ENCODE measurements at places on chromosomes 16 and 17.

DNA sequence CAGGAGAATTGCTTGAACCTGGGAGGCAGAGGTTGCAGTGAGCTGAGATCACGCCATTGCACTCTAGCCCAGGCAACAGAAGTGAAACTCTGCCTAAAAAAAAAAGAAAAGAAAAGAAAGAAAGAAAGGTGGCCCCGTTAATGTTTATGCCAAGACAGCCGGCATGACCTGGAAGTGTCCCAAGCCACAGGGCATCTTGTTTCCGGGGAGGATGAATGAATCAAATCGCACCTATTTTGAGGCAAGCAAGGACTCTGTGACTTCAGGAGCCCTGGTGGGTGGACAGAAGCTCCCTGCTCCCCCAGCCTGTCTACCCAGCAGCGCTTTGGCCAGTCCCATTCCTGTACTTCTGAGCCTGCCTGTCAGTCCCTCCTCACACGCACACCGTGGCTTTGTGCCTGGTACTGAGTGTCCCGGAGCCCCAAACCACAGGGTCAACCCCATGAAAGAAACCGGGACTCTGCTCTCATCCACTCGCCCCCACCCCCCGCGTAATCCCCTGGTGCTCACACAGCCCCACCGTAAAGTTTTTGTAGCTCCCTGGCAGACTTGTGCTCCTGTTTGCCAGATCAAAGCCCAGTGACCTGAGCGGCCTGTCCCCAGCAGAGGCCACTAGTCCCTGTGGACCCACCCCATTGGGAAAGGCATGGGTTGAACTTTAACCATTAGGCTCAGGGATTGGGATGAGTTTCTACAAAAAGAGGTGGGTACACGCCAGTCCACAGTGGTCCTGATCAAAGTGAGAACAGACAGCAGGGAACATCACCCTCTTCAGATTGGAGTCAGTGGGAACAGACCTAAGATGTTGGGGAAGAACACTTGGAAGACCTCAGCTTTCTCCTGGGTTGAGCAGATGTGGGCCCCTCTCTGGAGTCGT is 19.3 kb downstream of the CD2BP2 start:
- DNase-seq: peak; percentile 31

DNA sequence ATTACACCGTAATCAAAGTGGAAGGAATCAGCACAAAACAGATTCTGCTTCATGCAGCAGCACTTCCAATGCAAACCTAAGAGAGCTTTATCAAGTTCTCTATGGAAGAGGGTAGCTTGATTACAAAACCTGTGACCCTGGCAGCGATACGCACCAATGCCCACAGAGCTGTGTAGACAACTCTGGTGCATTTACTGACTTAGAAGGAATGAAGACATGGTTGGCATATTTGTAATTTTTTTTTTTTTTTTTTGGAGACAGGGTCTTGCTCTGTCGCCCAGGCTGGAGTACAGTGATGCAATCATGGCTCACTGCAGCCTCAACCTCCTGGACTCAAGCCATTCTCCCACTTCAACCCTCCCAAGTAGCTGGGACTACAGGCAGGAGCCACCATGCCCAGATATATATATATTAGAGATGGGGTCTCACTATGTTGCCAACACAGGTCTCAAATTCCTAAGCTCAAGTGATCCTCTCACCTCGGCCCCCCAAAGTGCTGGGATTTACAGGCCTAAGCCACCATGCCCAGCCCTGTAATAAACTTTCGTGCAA is 49.4 kb downstream of the XPO6 start:
- DNase-seq: no peak

DNA sequence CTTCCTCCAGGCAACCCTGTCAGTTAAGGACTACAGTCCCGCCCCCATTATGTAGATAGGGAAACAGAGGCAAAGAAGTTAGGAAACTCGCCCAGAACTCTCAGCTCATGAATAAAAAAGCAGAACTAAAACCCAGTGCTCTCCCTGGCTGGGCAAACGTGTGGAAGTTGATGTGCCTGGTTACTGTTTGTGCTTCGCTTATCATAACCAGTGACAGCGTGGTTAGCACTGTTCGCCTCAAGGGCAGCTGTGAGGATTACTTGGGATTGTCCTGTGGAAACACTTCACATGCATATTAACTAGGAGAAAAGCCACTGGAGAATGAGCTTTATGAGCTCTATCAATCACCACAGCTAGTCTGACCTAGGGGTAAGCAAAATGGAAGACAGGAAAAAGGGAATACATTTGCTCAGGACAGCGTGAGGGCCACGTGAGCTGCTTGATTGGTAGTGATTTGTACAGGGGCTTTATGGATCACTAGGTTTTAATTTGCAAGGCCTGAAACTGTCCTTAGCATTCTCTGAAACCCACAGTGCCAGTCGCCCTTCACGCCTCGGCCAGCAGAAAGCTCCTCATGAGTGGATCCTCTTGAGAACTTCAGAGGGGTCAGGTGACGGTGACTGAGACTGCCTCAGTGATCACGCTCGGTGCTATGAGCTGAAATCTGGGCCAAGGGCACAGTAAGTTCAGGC is 19.9 kb downstream of the CYB5D2 start:
- no peak for DNase-seq

DNA sequence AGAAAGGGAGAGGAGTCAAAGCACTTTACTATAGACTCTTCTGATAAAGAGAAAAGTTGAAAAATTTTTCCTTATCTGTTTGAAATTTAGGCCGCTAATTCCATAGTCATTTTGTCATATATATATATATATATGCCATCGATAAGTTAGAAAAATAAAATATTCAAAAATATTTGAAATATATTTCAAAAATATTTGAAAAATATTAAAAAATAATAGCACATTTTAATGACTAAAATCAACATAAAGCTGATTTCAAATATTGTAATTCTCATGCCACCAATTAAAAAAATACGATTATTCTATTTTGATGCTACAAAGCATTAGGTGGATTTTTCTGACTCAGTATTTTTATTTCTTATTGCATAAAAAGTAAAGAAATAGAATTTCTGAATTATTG is 87.1 kb downstream of the KIF2B start:
- no peak for DNase-seq

DNA sequence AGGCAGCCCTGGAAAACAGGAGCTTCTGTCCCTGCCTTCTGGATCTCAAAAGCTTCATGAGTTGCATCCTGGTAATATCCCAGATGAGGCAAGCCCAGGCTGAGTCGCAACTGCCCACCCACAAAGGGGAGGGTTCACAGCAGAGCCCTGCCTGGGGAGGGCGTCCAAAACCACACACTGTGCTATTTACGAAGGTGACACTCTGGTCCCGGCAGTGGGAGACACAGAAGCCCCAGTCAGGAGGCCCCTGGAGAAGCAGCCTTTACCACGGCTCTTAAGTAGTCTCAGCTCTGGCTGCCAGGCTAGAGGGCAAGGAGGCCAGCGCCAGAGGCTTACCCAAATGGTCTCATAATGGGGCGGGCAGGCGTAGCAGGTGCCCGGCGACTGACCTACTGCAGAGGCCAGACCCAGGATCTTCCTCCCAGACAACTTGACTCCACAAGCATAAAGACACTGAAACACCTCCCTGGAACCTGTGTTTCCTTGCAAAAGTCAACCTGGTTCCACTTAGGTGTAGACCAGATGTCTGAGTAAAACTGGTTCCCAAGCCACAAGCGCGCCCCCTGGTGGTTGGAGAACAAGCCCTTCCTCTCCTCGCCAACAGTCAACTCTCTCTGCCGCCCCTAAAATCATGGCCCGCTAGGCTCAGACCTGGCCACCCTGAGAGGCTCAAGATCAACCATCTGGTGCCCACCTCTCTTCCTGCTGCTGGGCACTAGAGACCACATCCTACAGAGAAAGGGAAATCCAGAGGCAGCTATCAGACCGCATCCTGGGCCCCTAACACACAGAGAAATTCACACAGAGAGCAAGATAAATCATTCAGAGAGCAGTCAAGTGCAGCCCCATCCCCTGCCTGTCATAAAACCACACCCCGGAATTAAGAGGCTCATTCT is 5.2 kb downstream of the AXIN2 start:
- peak; percentile 91 for DNase-seq

GRCh38 chr17:68394608-68395331 is 62.5 kb downstream of the WIPI1 start:
- DNase-seq: no peak

- no peak for DNase-seq
Observed at GRCh38 chr17:58305626-58306025, 23.0 kb downstream of the TSPOAP1 start.

GRCh38 chr16:75801307-75801706 is 75.0 kb upstream of the CPHXL start:
- no peak for DNase-seq

GRCh38 chr17:43314611-43315011 is 80.8 kb upstream of the RNU2-1 start:
- DNase-seq: no peak

- DNase-seq: peak; percentile 13
Observed at GRCh38 chr17:81035521-81036196, 708 bp downstream of the BAIAP2 start.

GRCh38 chr16:49788986-49789385 is 66.9 kb downstream of the ZNF423 start:
- DNase-seq: no peak

- no peak for DNase-seq
Observed at GRCh38 chr17:81489998-81490992, 22.3 kb downstream of the ACTG1 start.

GRCh38 chr16:69698404-69698803 is 28.0 kb downstream of the NQO1 start:
- no peak for DNase-seq

DNA sequence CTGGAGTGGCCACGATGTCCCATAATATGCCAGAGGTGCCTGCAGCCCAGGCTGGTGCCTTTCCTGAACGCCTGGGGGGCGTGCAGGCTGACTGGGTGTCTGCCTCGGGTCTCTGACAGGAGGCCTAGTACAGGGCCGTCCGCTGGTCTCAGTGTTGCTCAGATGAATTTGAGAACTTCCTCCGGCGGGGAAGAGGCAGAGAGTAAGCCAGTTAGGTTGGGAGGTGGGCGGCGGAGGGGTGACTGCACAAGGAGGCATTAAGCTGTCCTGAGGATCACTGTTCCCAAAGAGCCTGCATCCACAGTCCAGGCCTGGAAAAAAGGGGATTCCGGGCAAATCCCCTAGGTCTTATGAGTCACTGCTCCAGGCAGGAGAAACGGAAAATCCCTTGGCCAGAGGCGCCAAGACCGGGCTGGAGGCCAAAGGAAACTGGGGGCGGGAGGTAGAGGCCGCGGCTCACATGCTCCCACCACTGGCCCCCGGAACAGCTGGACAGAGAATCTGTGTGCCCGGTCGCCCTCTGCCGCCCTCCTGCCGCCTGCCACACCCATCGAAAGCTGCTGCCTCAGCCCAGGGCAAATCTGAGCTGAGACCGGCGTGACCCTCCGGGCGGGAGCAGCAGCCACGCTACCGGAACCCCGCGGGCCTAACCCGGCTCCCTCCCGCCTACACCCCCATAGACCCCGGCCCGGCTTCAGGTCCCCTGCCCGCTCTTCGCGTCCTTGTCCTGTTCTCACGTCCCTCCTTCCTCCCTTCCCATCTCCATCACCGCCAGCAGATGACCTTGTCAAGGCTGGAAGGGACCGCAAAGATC is 1.2 kb downstream of the TRIM47 start:
- DNase-seq: peak; percentile 33

GRCh38 chr16:66369055-66369592 is 2.6 kb downstream of the CDH5 start:
- no peak for DNase-seq

DNA sequence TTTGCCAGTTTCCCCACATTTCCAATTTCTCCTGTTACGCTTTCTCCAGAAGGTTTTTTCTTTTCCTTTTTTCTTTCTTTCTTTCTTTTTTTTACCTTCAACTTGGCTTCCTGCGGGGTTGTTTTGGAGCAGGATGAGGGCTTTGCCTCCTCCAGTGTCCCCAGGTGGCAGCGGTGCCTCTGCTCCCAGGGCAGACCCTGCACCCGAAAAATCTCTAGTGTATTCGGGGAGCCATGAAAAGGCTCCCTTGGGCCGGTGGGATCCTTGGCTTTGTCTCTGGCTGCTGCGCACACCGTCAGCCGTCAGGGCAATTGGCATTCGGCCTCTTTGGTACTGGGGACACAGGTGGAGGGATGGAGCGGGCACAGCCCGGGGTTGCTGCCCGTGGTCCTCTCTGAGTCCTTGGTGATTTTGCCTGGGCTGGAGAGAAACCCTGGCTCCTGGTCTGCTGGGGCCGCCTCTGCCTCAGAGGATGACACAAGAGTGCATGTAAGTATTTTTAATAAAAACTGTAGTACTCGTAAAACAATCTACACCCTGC is 846 bp downstream of the ITGB3 start:
- no peak for DNase-seq

DNA sequence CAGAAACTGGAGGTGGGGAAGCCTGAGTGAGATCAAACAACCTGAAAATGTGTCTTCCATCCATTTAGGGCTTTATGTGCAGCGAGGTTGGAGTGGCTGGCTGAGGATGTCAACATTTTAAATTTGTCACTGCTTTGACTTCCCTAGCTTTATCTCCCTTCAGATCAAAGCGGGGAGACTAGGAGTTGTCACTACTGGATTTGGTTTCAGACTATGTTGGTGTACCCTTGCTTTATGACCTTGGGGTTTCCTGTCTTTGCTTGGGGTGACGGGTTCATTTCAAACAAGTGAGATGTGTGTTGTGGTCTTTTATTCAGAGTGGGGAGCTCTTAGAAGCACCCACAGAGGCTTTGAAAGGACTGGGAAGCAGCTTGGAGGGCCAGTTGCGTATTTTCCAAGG is 25.6 kb downstream of the MSI2 start:
- DNase-seq: no peak

- peak; percentile 41 for DNase-seq
Observed at GRCh38 chr16:14354561-14355351, 275.3 kb downstream of the PARN start.

- DNase-seq: no peak
Observed at GRCh38 chr16:11784038-11784369, 13.1 kb downstream of the ZC3H7A start.

DNA sequence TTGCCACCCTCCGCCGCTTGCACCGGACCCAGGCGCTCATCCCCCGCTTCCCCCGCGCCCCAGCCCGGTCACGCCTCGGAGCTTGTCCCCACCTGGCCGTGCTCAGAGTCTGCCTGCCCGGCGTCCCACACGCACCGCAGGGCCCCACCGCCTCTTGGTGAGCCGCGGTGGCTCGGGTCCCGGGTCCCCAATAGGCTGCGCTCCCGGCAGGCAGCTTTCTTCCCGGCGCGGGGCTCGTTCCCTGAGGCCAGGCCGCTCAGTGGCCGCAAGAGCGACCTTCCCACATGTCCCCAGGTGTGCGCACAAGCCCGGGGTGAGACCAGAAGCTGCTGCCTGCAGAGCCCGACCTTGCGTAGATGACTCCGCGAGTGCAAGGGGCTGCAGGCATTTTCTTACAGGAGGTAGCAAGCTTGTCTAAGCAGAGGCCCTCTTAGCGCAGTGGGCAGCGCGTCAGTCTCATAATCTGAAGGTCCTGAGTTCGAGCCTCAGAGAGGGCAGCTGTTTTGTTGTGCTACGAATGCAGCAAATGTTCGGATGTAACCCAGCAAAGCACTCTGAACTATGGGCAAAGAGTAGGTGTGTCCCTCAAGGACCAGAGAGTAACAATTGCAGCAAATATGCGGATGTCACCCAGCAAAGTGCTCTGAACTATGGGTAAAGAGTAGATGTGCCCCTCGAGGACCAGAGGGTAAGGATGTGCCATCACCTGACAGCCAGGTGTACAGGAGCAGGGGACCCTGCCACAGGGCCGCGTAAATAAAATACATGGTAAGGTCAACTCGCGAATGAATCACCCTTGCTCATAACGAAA is 15.6 kb downstream of the TLE7 start:
- DNase-seq: no peak

- DNase-seq: no peak
Observed at GRCh38 chr17:39208893-39209292, 8.8 kb downstream of the RPL19 start.
